T-helper 17 cell (primary cell): ENCODE measurements at places on chromosomes 7 and 10.

- no peak for DNase-seq
Observed at GRCh38 chr10:130224228-130224627, 88.0 kb downstream of the GLRX3 start.

DNA sequence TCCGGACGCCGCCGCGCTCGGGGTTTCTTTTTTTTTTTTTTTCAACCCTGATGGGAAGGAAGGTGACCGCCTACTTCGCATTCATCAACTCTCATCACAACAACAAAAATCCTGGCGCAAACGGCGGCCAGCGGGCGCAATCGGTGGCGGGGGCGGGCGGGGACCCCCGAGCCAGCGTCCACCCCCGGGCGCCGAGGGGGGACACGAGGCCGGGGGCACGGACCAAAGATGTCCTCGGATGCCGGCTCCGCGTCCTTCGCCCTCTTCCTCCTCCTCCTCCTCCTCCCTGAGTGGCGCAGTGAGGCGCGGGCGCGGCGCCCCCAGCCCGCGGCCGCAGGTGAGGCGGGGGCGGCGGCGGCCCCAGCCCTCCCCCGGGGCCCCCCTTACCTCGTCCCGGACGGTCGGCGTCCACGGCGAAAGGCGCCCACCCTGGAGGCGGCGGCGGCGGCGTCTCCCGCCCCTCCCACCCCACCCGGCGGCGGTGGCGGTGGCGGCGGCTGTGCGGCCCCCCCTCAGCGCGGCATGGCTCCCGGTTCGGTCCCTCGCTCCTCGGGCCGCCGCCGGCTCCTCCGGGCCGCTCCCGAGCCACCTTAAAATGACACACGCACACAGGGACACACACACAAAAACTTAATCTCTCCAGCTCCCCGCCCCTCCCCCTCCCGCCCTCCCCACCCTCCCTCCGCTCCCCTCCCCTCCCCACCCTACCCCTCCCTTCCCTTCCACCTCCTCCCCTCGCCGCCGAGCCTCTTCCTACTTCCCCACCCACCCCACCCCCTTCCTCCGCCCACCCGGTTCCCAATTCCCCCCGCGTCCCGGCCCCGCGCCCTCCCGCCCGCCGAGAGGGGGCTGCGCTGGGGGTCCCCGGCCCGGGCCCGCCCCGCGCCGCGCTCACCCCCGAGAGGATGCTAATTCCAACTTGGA lies at the start of gene CTBP2:
Gene CTBP2, minus strand, starts transcription at position 632 of the 924 bp plus-strand sequence.
- DNase-seq: no peak

DNA sequence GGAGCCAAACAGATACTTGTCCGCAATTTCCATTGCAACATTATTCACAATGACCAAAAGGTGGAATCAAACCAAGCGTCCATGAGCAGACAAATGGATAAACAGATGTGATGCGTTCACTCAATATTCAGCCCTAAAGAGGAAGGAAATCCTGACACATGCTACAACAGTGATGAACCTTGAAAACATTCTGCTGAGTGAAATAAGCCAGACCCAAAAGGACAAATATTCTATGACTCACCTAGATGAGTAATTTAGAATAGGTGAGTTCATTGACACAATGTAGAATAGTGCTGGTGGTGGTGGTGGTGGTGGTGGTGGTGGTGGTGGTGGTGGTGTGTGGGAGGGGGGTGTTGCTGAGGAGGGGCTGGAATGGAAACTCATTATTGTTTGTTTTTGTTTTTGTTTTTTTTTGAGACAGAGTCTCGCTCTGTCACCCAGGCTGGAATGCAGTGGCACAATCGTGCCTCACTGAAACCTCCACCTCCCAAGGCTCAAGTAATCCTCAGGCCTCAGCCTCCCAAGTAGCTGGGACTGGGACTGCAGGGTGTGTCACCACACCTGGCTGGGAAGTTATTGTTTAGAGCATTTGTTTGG lies 28.6 kb downstream of the SMKR1 start:
- no peak for DNase-seq

DNA sequence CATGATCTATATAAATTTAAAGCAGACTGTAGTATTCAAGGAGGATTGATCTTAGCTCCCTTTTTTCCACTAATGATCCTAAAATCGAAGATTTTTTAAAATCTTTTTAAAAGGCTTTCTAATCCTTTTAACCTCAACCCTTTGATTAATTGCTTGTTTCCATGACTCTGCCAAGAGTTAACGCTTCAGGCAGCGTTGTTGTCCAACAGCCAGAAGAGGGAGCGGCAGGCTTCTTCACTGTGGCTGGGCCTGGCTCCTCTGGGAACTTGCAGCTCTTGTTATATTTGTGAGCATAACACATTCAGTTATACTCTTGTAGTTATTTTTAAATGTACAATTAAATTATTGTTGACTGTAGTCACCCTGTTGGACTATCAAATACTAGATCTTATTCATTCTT lies 26.3 kb downstream of the CRCP start:
- DNase-seq: no peak

DNA sequence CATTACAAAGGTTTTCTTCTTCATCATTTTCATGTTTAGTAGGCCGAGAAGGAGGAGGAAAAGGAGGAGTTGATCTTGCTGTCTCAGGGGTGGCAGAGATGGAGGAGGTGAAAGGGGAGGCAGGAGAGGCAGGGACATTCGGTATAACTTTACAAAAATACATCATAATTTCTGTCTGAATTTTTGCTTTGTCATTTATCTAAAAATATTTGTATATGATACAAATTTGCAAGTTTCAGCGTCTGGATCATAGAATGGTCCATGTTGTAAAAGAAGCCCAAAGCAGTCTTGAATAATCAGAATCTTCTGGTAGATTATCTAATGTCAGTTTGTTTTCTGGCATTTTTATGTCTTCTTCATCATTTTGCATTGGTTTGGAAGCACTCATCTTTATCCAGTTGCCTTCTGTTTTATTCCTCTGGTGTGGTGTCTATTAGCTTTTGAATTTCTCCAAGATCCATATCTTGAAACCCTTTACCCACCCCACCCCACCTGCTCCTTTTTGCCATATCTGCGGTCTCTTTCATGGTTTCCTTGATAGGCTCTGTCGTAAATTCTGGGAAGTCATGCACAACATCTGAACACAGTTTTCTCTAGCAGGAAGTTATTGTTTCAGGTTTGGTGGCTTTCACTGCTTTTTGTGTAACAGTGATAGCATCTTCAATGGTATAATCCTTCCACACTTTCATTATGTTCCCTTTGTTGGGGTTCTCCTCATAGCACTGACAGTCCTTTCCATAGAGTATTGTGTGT lies 95.0 kb downstream of the ST7 start:
- no peak for DNase-seq

DNA sequence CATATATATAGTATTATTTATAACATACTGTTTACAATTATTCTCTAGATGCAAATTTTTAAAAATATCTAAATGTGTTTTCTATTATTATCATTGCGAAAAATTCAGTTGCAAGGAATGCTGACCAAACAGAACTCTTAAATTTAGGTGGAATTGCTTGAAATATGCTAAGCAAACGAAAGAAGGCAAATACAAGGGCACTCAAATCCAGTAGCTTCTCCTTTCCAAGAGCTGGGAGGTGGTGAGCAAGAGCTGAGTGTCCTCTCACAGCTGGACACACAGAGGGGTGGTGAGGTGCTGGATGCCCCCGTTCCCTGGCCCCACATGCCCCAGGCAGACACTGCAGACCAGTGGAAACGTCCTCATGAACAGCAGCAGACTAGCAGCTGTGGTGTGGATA lies 166.0 kb downstream of the TAX1BP1 start:
- DNase-seq: no peak

DNA sequence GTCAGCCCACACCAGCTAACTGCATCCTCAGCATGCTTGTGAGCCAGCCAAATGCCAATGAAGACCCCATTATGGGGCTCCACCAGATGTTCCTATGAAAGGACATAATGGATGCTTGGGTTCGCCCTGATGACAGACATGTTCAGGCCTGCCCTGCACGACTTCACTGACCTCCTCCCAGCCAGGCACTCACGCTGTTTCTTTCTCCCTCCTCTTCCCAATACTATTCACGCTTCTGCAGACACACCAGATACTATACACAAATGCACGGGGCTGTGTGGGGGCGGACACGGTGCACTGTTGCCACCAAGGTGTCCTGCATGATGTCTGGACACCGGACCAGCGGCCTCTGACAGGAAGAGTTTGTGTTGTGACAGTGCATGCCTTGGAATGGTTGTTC lies 284.2 kb downstream of the PRPF18 start:
- no peak for DNase-seq

DNA sequence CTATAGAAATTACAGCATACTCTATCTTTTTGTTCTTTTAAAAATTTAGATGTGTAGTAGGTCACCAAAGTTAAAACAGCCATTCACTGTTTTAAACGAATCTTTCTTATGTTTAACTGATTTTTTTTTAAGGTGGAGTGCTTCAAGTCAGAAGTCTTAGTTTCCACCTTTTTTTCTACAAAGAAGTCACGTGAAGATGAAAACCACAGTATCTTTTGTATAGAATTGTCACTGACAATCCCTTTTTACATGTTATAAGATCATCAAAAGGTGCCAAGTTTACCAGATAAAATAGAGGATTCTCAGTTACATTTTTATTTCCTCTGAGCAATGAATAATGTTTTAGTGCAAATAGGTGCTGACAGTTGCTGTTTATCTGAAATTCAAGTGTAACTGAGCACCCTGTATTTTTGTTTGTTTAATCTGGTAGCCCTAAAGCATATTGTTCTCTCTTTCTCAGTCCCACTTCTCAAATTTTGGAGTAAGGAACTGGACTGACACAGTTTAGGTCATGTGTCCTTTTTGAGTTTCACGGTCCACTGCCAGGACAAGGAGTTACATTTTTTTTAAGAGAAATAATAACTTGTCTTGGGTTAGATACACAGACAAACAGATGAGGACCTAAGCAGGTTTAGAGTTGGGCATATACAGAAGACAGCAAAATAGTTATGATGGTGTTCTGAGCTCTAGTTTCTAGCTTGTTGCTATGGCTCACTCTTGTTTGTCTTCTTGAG lies 233.2 kb upstream of the MBL2 start:
- no peak for DNase-seq

GRCh38 chr10:109886781-109887140 lies 36.5 kb downstream of the XPNPEP1 start:
- no peak for DNase-seq

GRCh38 chr10:59625721-59626522 lies 83.7 kb downstream of the SLC16A9 start:
- DNase-seq: peak; percentile 31

- DNase-seq: no peak
Observed at GRCh38 chr7:30091987-30092386, 42.8 kb upstream of the MTURN start.

GRCh38 chr10:49161411-49161997 lies 26.7 kb downstream of the TMEM273 start:
- DNase-seq: no peak

DNA sequence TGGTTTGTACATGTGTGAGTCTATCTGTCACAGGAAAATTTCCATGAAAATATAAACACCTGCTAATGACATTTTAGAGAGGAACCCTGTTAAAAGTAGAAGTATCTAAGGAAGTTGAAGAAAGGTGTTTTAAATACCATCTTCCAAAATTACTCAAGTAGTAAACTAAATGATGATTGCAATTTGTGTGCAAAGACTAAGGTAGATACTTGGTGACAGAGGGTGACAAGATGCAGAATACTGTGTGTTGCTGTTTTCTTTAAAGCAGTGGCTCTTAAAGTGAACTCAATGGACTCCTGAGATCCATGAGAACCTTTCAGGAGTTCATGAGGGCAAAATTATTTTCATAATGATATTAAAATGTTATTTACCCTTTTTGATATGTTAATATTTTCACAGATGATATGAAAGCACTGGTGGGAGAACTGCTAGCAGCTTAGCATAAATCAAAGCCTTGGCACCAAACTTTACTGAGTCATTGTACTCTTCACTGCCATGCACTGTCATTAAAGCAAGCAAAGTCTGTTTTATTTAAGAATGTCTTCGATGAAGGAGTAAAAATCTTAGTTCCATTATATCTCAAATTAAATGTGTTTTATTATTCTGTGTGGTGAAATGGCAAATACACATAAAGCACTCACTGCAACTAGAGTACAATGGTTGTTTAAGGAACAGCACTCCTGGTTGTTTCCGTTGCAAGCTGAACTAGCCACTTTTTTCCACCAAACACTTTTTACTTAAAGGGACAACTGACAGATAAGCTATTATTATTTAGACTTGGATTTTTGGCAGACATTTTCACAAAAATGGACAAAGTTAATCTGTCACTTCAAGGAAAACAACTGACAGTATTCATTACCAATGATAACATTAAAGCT lies 133.7 kb downstream of the LRRN3 start:
- no peak for DNase-seq

DNA sequence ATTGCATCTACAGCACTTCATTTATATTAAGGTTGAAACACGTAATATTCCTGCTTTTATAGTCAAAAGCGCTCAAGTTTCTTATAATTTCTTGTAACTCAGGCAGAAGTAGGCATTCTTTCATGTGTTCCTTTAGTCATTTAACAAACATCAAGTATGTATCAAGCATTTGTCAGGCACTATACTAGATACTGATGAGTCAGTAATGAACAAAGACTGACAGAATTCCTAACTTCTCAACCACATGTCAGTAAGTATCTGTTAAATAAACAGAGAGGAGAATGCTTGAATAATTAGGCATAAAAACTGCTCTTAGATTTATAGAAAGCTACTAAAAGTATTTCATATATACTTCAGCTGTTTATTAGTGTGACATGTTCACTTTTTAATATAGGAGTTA lies 9.9 kb downstream of the CRPPA start:
- DNase-seq: no peak

GRCh38 chr10:1602037-1602484 lies 135.3 kb downstream of the ADARB2 start:
- DNase-seq: no peak

DNA sequence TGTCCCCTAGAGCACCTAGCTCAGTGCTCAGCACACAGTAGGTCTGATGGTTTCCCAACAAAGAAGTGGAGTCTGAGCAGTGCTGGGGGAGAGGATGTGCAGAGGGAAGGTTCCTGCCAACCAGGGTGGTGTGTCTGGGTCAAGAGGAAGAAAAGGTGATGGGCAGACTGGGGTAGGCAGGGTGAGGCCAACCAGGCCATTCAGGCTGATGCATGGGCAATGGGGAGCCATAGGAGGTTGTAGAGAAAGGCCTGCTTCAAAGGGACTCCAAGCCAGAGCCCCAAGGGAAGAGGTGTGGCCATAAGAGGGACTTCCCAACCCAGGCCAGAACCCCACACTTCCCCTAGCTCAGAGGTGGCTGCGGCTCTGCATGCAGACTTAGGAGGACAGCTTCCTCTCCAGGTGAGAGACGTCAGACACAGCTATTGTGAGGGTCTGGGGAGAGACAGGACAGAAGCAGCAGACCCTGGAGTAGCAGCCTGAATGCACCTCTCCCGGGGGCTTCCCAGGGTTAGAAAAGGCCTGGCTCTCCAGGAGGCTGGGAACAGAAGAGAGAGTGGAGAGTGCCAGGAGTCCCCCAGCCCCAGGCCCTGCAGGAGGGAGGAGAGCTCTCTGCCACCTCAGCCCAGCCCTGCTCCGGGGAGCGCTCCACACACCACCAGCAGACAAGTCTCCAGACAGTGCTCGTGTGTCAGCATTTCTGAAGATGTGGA lies 87.4 kb upstream of the ZMIZ1 start:
- no peak for DNase-seq
